CD4-positive, alpha-beta T cell (primary cell): ENCODE measurements at places on chromosomes 2 and 18.
A peak's percentile ranks its signal among the peaks of the same experiment; 100 is the strongest.

- no peak for DNase-seq
Observed at GRCh38 chr2:118584062-118584749, 263.2 kb downstream of the EN1 start.

DNA sequence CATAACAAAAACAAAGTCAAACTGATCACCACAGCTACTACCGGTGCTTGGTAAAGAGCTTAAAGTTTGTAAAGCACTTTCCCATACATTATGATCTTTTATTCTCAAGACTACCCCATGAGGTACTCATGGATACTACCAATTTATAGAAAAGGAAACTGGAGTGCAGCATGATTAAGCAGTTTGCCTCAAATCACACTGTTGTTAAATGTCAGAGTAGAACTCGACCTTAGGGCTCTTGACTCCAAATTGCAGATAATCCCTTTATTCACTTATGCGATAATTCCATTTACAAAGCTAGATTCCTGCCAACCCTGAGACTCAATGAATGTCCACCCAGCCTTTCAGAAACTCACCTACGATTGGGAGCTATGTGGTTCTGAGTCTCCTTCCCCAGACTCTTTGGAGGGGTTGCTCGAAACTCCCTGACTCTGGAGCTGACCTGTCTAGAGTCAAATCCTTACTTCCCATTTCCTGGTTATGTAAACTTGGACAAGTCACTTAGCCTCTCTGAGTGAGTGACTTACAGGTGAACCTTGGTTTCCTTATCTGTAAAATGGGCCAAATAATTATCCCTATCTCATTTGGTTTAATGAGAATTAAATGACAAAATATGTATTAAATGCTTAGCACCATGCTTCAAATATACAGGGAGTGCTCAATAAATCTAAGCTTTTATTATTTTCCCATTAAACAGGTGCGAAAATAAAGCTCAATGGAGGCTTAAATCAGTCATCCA lies 47.4 kb downstream of the PSD4 start:
- no peak for DNase-seq

DNA sequence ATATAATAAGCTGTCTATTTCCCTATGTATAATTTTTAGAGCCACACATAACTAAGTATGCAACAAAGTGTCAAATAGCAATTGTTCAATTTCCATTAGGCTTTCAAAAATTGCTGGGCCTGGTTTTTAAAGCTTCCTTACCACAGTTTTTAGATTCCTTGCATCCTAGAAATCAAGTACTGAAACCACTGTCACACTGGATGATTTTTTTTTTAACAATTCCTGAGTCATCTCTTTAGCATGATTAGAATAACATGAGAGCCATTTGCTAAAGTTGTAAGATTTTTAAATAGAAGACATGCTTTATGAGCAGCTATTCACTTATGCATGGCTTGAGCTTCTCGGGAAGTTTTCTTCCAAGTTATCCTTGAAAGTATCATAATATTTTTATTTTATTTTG lies 319.5 kb upstream of the NXPH2 start:
- DNase-seq, result no peak

GRCh38 chr18:11985586-11985985 lies 4.3 kb downstream of the IMPA2 start:
- DNase-seq, result no peak

GRCh38 chr2:17538844-17539554 lies 1.5 kb upstream of the VSNL1 start:
- no peak for DNase-seq

- DNase-seq, result peak; percentile 44
Observed at GRCh38 chr2:168490015-168490874, 34.2 kb downstream of the CERS6 start.

GRCh38 chr2:43345872-43346271 lies 119.5 kb upstream of the ZFP36L2 start:
- no peak for DNase-seq

DNA sequence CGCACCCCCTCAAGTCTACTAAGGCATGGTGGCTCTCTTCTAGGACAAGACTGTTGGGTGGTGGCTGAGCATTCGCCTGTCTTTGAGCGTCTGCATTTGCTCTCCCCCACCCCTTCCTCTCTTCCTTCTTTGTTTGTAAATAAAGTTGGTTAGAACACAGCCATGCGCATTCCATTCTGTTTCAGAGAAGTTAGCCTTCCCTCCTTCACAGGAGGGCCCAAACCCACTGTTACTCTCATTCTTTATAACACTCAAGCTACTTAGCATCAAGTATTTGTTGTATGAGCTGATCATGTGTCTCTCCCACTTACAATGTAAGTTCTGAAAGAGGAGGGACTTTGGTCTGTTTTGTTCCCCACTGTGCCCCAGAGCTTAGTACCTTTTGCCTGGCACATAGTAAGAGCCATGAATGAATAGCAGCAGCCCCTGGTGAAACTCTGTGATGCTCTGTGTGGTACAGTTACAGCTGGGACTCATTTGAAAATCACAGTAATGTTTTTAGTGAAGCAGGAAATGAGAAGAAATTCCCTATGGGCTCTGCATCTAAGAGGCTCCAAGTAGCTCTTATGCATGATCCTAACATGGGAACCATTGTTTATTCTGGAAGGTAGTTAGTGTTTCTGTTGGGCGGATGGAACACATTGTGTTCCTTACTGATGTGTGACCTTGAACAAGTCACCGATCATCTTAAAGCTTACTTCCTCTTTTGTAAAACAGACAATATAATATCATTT lies 7.7 kb downstream of the MGAT5 start:
- no peak for DNase-seq

DNA sequence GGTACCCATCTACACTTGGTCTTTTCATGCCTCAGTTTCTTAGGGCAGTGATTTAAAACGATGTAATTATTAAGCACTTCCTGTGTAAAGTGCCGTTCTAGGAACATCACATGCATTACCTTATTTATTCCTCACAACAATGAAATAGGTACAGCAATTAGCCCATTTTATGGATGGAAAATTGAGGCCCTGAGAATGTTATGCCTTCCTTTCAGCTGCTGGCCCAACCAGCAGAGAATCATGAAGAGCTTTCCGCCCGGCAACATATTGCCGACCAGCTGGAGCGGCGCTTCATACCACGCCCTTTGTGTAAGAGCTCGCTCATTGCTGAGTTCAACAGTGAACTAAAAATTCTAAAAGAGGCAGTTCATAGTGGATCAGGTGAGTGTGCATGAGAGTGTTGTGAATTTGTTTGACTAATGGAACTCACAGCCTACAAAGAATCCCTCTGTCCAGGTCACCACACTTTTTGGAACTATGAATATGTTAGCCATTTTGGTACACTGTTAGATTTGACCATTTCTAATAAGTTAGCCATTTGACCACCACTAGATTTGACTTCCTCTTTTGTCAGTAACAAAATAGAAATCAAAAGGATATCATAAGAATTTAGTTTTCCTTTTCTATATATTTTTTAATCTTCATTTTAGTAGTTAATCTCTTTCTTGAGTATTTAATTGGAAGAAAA lies 25.6 kb upstream of the RPE start:
- DNase-seq, result no peak

GRCh38 chr2:168336786-168337388 lies 89.5 kb upstream of the STK39 start:
- peak; percentile 36 for DNase-seq

- no peak for DNase-seq
Observed at GRCh38 chr18:21930177-21930576, 189.6 kb downstream of the MIB1 start.

DNA sequence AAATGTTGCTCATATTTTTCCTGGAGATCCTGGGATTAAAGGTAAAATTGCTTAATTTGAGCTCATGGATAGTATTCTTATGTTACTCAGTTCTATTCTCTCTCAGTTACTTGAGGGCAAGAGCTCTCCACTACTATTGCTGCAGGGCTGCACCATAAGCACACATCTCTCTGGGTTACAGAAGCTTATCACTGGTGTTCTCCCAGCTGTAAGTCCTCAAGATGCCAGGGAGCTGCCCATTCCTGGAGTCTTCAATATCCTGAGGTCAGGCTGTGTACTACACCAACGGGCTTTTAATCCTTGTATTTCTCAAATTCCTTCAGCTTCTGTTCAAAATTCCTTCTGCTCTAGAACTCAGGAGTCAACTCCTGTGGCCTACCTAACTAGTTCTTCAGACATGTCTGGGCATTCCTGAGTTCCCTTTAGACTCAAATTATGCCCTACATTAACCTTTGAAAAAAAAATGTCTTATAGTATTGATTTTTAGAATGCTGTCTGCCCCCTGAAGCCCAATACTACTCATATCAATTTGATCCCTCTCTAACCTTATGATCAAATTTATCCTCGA lies 17.7 kb upstream of the COBLL1 start:
- DNase-seq, result no peak

DNA sequence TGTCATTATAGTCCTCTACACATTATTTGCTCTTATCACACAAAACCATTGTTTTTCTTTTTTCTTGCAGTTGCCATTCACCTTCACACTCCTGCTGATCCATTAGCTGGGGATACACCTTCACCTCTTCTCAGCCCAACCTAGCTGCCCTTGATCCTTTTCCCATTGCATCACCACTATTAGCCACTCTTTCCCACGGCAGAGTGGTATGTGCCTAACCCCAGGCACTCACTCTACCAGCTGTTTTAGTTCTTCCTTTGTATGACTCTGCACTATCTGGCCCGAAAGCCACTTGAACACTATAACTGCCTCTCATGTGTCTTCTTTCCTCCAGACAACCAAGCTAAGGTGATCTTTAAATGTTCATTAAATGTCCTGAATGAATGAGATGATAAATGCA lies 145.4 kb upstream of the PIK3C3 start:
- DNase-seq, result no peak

DNA sequence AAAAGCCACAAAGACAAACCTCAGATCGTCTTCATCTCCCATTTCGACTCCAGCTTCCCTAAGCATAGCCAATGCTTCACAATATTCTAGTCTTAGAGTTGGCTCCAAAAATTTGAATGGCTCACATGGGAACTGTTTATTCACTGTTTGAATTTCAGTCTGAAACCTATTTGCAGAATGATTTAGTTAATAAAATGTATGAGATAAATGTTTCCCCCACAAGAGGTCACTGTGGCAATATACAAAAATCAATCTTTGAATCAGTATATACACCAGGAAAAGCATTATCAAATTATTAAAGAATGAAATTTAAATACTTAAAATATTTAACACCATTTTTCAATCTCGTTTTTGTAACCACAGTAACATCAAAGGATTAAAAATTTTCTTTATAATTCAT lies 40.0 kb upstream of the MCM6 start:
- DNase-seq, result peak; percentile 68

DNA sequence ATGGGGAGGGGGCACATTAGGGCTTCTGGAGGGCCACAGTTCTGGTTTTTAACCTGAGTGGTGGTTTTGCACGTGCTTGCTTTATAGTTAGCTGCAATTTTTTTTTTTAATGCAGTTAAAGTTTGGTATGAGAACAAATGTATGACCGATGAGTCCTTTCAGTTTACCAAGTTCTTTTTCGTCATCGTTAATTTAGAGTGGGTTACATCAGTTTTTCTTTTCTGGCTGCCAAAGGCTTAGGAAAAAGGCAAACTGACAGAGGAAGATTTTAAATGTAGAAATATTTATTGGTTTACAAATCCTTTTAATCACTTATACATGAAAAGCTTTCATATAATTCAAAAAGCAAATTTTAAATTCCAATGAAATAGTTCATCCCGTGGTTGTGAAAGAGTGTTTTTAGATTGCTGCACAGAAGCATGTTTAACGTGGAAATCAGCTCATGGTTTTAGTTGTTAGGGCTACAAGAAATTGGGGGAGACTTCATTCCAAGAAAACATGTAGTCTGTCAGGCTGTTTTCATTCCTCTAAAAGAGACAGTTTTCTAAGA lies 82.9 kb downstream of the MSH2 start:
- DNase-seq, result no peak

DNA sequence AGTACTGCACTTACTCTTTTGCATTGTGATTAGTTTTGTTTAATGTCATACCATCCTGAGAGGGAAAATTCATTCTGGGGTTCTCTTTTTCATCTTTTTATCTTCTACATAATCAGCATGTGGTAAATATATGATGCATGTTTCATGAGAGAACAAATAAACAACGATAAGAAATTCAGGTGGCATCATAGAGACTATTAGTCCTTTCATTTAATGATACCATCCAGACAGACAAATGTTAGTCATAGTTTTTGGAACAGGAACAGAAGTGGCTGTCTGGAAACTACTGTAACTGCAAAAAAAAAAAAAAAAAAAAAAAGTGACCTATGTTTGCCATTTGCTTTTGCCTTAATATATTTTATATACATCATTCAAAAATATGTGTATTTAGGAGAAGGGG lies 761.0 kb downstream of the EPHA4 start:
- no peak for DNase-seq

DNA sequence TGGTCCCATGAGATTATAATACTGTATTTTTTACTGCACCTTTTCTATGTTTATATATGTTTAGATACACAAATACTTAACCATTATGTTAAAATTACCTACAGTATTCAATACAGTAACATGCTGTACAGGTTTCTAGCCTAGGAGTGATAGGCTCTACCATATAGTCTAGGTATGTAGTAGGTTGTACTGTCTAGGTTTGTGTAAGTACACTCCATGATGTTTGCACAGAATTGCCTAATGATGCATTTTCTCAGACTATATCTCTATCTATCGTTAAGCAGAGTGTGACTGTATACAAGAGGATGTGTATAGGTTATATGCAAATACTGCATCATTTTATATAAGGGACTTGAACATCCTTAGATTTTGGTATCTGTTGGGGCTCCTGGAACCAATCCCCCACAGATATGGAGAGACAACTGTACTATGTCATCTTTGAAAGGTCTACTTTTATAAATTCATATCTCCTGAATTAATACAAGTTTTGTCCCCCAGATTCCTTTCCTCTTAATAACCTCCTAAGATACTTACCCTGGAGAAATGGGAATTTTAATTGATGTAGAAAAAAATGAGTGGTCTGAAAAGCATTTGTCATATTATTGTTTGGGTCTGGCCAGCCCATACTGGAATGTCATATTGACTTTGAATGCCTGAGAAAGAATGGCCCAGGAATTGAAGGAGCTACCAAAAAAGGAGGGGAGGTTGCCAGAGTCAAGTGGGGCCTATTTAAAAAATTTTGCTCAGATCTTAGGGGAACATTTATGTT lies 36.6 kb downstream of the EHBP1 start:
- DNase-seq, result no peak

- no peak for DNase-seq
Observed at GRCh38 chr2:221346411-221346810, 225.7 kb downstream of the EPHA4 start.

GRCh38 chr18:59881728-59882656 lies 17.8 kb upstream of the PMAIP1 start:
- no peak for DNase-seq

DNA sequence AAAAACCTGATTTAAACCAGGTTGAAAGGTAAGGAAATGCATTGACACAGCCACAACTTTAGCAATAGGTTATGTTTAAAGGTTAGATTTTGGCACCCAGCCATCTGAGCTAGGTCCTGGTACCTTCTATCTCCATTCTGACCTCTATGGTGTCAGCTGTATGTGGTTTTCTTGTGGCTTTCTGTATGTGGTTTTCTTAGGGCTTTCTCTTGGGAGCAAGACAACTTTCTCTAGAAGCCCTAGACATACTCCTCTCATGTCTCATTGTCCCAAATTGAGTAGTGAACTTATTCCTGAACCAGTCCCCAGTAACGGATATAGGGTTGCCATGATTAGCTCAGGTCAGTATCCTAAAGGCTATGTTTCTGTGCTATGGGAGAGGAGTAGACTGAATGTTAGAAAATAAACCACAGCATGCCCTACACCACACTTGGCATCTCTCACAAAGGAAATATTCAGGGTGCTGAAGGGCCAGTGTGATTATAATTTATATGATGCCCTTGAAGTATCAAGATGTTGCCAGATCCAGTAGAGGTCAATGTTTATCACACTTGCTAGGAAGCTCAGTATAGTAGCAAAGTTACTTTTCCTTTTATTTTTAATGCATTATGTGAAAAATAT lies 176.1 kb downstream of the CAPN13 start:
- peak; percentile 15 for DNase-seq

- no peak for DNase-seq
Observed at GRCh38 chr2:220775856-220776488, 796.1 kb downstream of the EPHA4 start.
